ENCODE measurements at places on chromosomes 4 and X. TPM values are rescaled to one million over a fixed set of nuclear protein-coding genes. Genes with fewer than 3 reads are reported as not detected.

DNA sequence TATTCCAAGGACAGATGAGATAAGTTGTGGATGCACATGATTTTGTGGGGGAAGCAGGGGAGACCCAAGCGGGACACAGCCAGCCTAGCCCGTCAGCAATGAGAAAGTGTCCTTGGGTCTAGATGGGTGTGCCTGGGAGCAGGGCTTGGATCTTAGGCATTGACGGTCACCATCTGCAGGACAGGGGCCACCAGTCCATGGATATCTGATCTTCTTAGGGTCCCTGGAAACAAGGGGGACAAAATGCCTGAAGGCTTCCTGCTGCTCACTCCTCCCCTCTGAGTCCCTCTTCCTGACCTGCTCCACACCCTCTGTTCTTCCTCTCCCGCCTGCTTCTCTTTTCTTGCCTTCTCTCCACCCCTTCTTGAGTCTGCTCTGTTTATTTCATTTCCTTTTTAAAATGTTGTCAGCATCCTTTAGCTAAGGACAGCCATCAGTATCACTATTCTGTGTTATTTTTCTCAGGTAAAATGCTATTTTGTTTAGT, 298.4 kb downstream of the RAPGEF2 start:
- no peak for DNase-seq

DNA sequence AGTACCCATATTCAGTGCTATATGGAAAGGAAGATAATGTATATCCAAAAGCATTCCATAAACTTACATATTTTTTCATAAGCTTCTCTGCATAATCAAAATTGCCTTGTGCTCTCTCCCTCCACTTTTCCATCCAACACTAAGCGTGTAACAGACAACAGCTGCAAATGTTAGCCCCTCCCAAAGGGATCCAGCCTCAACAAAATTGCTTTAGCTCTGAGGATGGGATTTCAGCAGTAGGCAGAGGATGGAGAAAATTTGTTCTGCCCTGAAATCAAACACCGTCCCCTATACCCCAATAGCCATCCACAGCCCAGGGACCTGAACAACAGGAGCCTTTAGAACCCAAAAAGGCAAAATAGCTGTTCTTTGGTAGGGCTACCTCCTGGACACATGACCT, 28.8 kb upstream of the FGF13 start:
- DNase-seq: no peak

DNA sequence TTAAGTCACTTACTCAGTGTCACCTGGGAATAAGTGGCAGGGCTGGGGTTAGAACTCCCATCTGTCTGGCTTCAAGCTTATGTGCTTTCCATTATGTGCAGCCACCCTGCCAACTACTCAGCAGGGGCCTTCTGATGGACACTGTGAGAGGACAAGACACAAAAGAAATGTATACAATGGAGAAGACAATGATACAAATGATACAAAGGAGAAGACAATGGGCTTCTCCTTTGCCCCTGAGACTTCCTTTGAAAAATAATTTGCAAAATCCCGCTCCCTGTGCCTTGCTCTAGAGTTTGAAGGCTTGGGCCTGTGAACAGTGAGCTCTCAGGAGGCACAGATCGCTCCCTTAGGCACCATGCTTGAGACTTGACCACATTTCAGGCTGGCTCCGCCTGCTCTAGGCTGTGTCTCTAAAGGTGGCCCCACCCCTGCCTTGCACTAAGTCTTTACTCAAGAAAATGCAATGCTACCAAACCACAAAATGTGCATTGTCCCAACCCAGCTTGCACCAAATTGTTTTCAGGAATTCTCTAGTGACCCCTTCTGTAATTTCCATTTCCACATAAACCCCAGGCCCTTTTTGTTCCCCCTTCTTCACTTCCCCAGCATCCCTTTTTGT, 27.1 kb upstream of the STX18 start:
- DNase-seq: no peak

DNA sequence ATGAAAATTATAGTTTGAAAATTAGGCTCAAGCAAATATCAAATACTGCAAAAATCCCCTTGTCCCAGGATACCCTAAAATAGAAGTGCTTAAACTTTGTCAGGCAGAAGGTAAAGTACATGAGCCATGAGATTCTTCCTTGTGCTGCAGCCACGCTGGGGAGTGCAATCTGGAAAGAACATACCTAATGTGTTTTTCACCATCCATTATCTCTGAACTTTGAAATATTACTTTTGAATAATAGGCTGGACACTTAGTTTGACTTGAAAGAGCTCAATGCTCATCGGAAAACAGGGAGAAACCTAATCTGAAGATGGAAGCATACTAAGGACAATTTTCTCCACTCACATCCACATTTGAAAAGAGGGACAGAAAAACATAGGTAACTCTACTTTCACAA, 18.9 kb downstream of the THAP9 start:
- DNase-seq: no peak

The UCHL1 gene
- 40.9 TPM for total RNA-seq

The CENPVL1 gene
- total RNA-seq: not detected

The ANTXR2 gene
- total RNA-seq: 57.7 TPM

DNA sequence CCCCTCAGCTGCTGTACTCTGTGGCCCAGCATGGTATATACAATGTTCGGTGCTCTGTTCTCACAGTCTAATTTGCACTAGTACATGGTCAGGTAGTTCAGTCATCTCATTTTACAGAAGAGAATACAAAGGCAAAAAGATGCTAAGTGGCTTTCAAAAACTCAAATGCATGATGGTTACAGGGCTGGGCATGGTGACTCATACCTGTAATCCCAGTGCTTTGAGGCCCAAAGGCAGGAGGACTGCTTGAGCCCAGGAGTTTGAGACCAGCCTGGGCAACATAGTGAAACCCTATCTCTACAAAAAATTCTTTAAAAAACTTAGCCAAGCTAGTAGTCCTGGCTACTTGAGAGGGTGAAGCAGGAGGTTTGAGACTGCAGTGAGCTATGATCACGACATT, 210.5 kb upstream of the KIT start:
- no peak for DNase-seq

The WDR45 gene
- 61.9 TPM for total RNA-seq

The GPRASP2 gene
- total RNA-seq: 19.2 TPM

DNA sequence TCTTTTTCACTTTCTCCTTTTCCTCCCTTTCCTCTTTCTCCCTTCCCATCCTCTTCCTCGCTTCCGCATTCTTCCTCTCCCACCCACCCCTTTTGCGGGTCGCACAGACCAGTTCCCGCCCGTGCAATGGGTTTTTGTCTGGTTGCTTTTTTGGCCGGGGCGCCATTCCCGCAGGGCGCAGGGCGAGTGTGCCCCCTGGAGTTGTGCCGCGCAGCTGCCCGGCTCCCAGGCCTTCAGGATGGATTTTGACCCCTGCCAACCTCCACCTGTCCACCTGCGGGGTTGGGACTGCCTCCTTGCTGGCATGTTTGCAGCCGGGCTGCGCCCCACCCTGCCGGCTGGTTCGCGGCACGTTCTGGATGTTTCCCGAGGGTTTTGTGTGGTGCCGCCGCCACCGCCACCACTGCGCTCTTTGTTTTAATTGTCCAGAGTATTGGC, 578 bp upstream of the SEL1L3 start:
- no peak for DNase-seq

DNA sequence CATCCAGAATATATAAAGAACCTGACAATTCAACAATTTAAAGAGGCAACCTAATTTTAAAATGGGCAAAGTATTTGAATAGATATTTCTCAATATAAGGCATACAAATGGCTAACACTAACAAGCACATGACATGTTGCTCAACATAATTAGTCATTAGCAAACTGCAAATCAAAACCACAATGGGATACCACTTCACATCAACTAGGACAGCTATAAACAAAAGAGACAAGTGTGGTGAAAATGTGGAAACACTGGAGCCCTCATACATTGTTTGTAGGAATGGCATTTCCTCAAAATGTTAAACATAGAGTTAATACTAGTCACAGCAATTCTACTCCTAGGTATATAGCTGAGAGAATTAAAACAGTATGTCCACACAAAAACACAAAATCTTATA, 96.7 kb downstream of the CORIN start:
- DNase-seq: no peak

DNA sequence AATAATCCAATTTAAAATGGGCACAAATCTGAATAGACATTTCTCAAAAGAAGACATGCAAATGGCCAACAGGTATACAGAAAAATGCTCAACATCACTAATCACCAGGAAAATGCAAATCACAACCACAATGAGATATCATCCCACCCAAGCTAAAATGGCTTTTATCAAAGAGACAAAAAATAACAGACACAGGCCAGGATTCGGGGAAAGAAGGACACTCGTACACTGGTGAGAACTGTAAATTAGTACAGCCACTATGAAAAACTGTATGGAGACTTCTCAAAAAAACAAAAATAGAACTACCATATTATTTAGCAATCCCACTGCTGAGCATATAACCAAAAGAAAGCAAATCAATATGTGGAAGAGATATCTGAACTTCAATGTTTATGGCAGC, 8.5 kb downstream of the SPP1 start:
- DNase-seq: no peak

The CXorf49 gene
- total RNA-seq: not detected

The PPM1K gene
- total RNA-seq: 331 TPM

DNA sequence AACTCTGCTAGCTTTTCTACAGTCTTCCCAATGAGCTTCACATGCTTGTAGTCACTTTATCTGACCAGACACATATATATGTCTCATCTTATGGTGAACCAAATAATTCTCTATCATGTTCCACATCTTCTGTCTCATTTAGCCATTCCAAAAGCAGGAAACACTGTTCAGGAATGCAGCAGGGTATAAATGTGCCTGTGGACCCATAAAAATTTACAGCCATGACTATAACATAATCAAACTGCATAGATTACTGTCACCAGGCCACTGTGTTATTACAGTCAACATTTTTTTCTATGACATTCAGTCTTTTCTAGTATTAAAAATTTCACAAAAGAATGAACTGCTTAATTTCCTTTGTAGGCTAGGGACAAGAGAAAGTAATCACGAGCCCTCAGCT, 170.0 kb upstream of the NPY2R start:
- DNase-seq: no peak

DNA sequence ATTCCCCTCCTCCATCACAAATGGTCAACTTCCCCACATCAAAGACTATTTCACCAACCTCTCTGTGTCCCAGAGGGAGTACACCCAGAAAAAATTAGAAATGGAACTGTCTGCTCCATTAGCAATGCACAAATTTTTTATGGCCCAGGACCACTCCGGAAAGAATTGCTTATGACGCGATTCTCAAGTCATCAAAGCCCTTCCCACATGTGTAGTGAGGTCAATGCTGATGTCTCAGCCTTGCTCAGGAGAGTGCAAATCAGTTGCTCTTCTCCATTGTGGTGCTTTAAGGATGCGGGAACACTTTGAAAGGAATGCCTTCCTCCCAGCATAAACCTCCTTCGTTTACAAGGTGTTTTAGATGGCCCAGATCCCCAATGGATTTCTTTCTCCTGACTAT, 518.3 kb downstream of the PPARGC1A start:
- DNase-seq: no peak

- no peak for DNase-seq
Measured at GRCh38 chrX:72141372-72142004, 9.8 kb upstream of the RTL5 start.

DNA sequence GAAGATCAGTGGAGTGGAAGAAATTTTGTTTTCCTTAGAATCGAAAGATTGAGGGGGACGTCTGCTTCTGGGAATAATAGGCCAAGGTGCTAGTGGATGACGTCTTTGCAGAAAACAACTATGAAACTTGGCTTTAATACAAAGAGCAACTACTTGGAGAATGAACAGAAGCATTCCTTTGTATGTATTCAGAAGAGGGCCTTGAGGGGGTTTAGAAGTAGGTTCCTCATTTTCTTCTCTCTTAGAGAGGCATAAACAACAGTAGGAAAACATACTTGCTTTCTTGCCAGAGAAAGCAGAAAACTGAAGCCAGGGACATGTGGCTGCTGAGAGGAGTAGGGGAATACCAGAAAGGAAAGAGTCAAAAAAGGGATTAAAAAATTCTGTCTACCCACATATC, 167.8 kb downstream of the ZNF330 start:
- no peak for DNase-seq

DNA sequence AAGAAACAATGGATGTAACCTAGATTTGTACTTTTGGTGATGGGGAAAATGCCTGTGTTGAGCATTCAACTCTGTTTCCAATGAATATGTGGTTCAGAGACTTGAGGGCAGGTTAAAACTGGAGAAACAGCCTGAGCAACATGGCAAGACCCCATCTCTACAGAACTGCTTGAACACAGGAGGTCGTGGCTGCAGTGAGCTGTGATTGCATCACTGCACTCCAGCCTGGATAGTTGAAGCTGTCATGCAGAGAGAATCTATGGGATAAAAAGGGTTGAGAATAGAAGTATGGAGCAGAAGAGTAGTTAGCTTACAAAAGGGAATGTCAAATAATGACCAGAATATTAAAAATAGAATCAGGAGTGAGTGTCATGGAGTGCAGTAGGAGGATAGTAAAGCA, 134.8 kb upstream of the PDE5A start:
- no peak for DNase-seq

DNA sequence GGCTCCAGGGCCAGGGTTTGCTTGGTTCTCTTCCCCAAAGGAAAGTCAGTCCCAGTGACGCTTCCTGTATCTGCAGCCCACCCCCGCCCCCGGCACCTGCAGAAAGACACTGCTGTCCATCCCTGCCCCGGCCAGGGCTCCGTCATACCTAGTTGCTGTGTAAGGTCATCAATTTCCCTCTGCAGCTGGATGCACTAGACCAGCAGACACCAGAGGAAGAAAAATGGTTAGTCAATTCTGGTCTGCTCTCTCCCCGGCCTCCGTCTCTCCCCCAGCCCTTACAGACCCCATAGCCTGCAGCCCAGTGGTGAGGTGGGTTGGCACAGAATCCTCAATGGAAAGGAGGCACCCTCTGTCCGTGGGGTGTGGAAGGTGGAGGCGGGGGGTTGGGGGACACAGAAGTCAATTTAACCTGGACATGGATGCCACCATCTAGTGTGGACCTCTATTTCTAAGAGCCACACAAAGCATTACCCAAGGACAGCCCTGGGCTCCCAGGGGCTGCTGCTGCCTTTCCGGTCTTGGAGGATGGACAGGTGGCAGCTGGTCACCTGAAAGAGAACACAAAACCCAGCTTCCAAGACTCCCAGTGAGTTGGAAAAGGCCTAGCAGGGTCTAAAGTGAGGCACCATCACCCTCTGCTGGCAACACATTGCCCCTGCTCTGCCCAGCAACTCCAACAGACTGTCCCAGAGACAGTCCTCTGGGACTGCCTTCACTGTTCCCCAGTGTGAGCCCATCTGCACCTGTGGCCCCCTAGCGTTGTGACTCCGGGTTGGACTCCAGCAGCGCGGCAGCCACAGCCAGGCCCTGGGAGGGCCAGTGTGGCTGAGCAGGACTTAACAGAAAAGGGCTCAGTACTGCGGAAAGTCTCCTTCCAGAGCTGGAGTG, 40.2 kb upstream of the NHSL2 start:
- DNase-seq: no peak

- peak; percentile 58 for DNase-seq
Measured at GRCh38 chr4:186820391-186820891, 96.8 kb upstream of the FAT1 start.

The CDS1 gene
- 0.32 TPM for total RNA-seq

GRCh38 chr4:153731239-153731638, 28.6 kb downstream of the RNF175 start:
- DNase-seq: no peak

DNA sequence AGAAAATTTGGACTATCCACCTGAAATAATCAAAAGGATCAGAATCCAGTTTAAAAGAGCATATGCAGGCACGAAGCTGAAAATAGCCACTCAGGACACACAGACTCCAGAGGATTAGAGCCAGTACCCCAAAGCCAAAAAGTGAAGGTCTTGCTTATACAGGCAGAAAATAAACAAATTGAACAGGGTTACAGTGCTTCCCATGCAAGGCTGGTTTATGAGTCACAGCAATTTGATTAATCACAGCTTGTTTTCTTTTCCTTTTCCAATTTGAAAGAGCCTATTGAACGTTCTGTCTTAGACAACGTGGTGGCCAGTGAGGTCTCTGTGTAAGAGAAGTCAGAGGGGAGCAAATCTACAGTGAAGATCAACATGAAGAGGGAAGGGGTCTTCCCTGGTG, 10.2 kb downstream of the HGFAC start:
- no peak for DNase-seq

Measured in heart right ventricle (tissue), 16 donors.